Sigmoid colon (tissue), 7 donors: ENCODE measurements at places on chromosomes 16 and 17. TPM values are rescaled to one million over a fixed set of nuclear protein-coding genes. Genes with fewer than 3 reads are reported as not detected.

The SHISA9 gene
- 6.1 TPM for total RNA-seq

The CA4 gene
- 3.3 TPM for total RNA-seq

The MT1E gene
- total RNA-seq, result 99.9 TPM

The CDH16 gene
- not detected for total RNA-seq

The CYB5B gene
- 38.3 TPM for total RNA-seq

The GDPD1 gene
- total RNA-seq, result 2.5 TPM

The LGALS9B gene
- not detected for total RNA-seq

The SLC9A5 gene
- total RNA-seq, result not detected

The ACSM2A gene
- total RNA-seq, result not detected

The ZPBP2 gene
- not detected for total RNA-seq

The CALB2 gene
- 5.2 TPM for total RNA-seq

The KRT33A gene
- not detected for total RNA-seq

The DPEP3 gene
- total RNA-seq, result not detected

The YBX2 gene
- 2.5 TPM for total RNA-seq

The MARF1 gene
- total RNA-seq, result 76.7 TPM

The SLC5A11 gene
- not detected for total RNA-seq

The ABCC3 gene
- total RNA-seq, result 0.71 TPM

The TEX2 gene
- 50.7 TPM for total RNA-seq

The MMP28 gene
- 55.7 TPM for total RNA-seq

The SYT17 gene
- total RNA-seq, result 2.5 TPM

The KIF19 gene
- total RNA-seq, result 0.36 TPM

The C1QTNF1 gene
- 23.9 TPM for total RNA-seq

The BRIP1 gene
- total RNA-seq, result 0.55 TPM

The POLR2C gene
- total RNA-seq, result 141 TPM

The CCL7 gene
- not detected for total RNA-seq

The CCL22 gene
- total RNA-seq, result not detected

The MYOCD gene
- 117 TPM for total RNA-seq
